Cardiac muscle cell (in vitro differentiated cells and primary cell): ENCODE measurements at places on chromosomes 13 and 19.

- no peak overlapping the region for H3K27ac ChIP-seq
- no peak overlapping the region for H3K4me3 ChIP-seq
- peaks cover 10% of the 10 kb centered on the region for H3K4me1 ChIP-seq
- DNase-seq = no peak
These were observed 79.5 kb upstream of the SERP2 start for GRCh38 chr13:44293908-44294735.

- DNase-seq = peak; percentile 84
- H3K36me3 ChIP-seq = no peaks in the 10 kb centered on the region
- peak overlapping the region; percentile 85 for H3K27ac ChIP-seq
These were observed 70.1 kb downstream of the CAB39L start for GRCh38 chr13:49373716-49374115.

DNA sequence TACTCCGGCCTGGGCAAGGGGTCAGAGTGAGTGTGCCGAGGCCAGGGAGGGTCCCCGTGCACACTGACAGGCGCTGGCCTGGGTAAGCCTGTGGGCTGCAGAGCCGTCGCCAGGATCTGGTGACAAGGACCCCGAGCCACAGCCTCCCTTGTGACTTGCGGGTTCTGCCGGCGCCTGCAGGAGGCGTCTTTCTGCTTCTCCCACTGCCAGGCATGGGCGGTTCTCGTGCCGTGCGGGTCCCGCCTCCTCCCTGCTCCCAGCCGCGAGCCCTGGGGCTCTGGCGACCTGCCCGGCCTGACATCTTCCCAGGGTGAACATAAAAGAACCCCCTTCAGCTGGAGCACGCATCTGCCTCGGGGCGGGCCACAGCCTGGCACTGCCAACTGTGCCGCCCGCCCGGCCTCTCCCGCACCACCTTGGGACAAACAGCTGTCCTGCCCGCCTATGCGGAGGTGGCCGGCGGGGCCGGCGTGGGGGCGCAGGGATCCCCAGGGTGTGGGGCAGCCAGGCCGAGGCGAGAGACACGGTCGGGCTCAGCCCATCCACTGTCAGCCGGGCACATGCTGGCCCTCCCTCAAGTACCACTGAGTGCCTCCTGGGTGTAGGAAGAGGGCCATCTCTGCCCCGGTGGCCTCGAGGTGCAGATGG lies 1.5 kb upstream of the HCN2 start:
- H3K4me3 ChIP-seq = no peak overlapping the region
- peaks cover 2% of the 10 kb centered on the region for H3K4me1 ChIP-seq
- DNase-seq = peak; percentile 81
- peaks cover 38% of the 10 kb centered on the region for H3K27me3 ChIP-seq
- peaks cover 1% of the 10 kb centered on the region for H3K36me3 ChIP-seq
- no peak overlapping the region for H3K27ac ChIP-seq

DNA sequence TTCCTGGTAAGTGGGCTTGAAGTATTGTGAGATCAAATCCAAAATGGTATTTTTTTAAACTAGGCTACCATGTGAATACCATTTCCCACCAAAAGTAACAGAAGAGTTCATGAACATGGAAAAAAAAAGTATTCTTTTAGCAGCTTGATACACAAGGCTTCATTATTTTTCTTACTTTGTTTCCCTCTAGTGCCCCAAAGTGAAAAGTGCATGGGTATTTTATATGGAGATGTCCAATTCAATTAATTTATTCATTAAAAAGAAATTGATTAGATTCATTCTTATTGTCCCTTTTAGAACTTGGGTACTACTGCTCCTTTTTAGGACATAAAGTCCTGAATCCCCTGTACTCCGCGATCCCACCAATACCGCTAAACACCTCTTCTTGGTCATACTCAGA lies 28.6 kb upstream of the SCEL start:
- H3K27me3 ChIP-seq = no peaks in the 10 kb centered on the region
- no peaks in the 10 kb centered on the region for H3K36me3 ChIP-seq
- H3K4me1 ChIP-seq = no peaks in the 10 kb centered on the region
- no peak for DNase-seq

GRCh38 chr13:23848019-23848418 lies 41.2 kb downstream of the MIPEP start:
- no peaks in the 10 kb centered on the region for H3K27me3 ChIP-seq
- no peaks in the 10 kb centered on the region for H3K36me3 ChIP-seq
- H3K4me1 ChIP-seq = no peaks in the 10 kb centered on the region
- no peak overlapping the region for H3K4me3 ChIP-seq
- no peak overlapping the region for H3K27ac ChIP-seq
- DNase-seq = no peak

DNA sequence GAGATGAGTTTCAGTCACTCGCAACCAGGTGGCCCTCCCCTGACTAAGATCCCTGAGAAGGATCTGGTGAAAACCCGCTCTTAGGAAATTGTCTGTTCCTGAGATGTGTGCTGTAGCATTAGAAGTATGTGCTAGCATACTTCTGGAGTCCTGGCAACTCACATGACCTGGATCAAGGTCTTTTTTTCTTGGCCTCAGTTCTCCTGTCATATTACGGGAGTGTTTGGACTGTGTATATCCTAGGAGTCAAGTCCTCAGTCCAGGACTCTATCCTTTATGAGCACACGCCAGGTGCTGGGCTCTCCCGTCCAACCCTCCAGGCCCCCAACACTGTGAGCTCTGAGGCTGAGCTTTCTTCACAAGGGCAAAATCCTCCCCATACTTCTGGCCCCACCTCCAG lies 156.4 kb downstream of the UQCRFS1 start:
- no peaks in the 10 kb centered on the region for H3K4me1 ChIP-seq
- no peaks in the 10 kb centered on the region for H3K27me3 ChIP-seq
- DNase-seq = no peak
- H3K36me3 ChIP-seq = no peaks in the 10 kb centered on the region
- H3K27ac ChIP-seq = no peak overlapping the region

DNA sequence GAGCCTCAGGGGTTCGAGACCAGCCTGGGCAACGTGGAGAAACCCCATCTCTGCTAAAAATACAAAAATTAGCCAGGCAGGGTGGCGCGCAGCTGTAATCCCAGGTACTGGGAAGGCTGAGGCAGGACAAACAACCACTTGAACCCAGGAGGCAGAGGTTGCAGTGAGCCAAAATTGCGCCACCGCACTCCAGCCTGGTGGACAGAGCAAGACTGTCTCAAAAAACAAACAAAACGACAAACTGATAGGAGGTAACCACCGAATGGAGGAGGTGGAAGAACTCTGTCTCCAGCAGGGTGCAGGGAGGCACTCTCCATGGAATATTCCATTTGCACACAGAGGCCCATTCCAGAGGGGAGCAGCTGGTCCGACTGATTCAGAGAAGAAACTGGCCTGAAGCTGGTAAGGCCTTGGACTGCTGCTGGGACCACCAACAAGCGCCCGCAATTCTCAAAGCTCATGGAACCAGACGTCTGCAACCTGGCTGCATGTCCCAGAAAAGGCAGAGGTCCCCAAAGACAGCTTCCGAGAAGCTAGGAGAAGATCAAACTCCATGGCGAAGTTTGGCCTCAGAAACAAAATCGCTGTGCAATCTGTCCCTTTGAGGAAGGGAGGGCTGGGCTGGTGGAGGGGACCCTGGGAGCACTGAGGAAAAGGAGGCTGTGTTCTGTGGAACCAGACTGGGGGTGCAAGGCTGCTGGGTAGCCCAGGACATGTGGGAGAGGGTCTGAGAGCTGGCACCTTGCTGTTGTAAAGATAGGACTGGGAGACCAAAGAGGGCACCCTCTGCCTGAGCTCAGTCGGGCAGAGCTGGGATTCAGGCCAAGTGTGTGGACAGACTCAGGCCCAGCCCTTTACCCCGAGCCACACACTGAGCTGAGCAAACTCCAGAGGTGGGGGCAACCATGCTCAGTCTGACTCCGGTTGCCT lies 35.2 kb downstream of the SLC25A42 start:
- H3K27ac ChIP-seq = no peak overlapping the region
- no peak for DNase-seq
- H3K4me3 ChIP-seq = no peak overlapping the region
- H3K36me3 ChIP-seq = no peaks in the 10 kb centered on the region

DNA sequence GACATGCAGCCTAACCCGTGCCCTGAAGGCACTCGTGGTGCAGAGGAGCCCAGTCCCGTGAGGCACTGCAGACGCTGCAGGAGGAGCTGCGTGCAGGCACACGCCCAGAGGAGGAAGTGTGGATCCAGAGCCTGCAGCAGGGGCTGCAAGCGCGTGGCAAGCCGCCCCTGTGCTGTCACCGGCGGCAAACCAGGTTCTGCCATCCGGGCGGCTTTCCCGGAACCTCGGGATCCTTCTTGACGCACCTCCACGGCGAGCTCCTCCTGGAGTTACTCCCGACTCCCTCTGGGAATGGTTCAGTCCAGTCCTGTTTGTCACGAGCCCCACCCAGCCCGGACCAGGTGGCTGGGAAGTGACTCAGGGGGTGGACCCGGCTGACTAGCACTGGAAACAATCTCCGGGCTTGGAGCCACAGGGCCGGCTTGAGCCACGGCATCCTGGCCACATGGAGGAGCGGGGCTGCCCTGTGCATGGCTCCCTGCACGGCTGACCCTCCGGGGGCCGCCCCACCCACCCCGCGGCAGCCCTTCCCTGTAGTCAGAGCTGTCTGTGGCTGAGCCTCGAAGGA lies 10.2 kb downstream of the DPP9 start:
- H3K27me3 ChIP-seq = no peaks in the 10 kb centered on the region
- peak; percentile 91 for DNase-seq
- H3K36me3 ChIP-seq = peaks cover 24% of the 10 kb centered on the region
- no peak overlapping the region for H3K27ac ChIP-seq
- H3K4me3 ChIP-seq = no peak overlapping the region

- H3K4me1 ChIP-seq = no peaks in the 10 kb centered on the region
- H3K4me3 ChIP-seq = no peak overlapping the region
- H3K27ac ChIP-seq = no peak overlapping the region
- H3K36me3 ChIP-seq = no peaks in the 10 kb centered on the region
These were observed 244.4 kb upstream of the MAB21L1 start for GRCh38 chr13:35720690-35721554.

GRCh38 chr13:26758496-26759157 lies 2.0 kb downstream of the GPR12 start:
- DNase-seq = no peak
- H3K4me3 ChIP-seq = no peak overlapping the region
- peaks cover 87% of the 10 kb centered on the region for H3K27me3 ChIP-seq
- no peak overlapping the region for H3K27ac ChIP-seq
- H3K36me3 ChIP-seq = no peaks in the 10 kb centered on the region
